ENCODE measurements at places on chromosomes 12 and 14.

DNA sequence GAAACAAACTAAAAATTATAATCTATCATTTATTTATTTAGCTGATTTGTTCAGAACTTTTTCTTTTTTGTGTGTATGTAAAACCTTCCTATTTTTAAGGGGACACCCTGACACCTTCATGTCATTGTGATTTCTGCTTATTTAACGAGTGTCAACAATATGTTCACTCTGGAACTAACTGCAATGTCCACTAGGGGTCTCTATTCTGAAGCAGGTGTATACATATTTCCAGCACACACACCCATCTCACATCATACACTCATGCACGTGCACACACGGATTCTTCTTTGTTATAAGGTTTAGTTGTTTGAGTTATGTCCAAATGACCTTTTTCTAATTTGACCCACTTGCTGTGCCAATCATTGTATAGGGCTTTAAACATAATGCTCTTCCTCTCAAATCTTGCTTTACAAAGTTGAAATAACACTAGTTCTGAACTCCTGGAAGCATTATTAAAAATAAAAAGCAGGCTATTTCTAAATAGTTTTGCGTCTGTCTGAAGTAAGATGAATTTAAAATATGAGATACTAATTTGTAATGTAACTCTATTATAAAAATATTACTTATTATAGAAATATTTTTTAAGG lies 15.5 kb downstream of the E2F7 start:
- DNase-seq, result no peak

- no peak for DNase-seq
Measured at GRCh38 chr14:100761481-100761880, 34.8 kb downstream of the DLK1 start.

- no peak for DNase-seq
Measured at GRCh38 chr14:56817396-56817921, 7.2 kb upstream of the OTX2 start.

DNA sequence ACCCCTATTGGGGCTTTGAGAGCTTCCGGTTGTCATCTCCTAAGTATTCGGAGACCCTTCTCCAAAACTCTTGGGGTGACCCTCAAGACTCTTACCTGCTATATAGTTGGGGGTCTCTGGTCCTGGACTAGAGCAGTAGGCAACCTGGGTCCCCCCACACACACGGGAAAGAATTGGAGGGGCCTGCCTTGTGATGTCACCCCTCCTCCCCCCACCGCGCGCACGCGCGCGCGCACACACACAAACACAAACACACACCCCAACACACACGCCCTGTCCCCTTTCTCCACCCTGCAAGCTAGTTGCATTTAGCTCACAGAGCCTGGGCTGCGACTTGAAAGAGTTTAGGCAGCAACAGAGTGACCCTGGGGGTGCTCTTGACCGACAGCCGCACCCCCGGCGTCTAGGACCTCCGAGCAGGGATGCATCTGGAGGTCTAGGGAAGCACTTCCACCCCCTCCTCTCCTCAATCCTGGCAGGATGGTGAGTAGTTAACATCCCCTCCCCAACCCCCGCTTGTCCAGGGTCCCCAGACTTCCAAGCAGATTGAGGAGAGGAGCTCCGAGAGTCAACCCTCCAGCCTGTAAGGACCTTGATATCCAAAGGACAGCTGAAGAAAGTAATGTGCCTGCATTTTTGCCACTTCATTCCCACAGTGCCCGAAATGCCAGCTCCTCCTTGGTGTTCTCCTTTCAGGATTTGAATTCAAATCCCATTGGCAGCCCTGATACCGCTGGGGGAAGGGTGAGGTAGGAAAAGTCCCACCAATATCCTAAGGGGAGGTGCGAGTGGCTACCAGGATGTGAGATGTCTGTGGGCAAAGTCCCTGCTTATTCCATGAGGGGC lies 1.4 kb upstream of the DNAJC14 start:
- peak; percentile 77 for DNase-seq

All from hippocampal formation (tissue), 2 donors.